ENCODE measurements at places on chromosomes 2 and 18.

DNA sequence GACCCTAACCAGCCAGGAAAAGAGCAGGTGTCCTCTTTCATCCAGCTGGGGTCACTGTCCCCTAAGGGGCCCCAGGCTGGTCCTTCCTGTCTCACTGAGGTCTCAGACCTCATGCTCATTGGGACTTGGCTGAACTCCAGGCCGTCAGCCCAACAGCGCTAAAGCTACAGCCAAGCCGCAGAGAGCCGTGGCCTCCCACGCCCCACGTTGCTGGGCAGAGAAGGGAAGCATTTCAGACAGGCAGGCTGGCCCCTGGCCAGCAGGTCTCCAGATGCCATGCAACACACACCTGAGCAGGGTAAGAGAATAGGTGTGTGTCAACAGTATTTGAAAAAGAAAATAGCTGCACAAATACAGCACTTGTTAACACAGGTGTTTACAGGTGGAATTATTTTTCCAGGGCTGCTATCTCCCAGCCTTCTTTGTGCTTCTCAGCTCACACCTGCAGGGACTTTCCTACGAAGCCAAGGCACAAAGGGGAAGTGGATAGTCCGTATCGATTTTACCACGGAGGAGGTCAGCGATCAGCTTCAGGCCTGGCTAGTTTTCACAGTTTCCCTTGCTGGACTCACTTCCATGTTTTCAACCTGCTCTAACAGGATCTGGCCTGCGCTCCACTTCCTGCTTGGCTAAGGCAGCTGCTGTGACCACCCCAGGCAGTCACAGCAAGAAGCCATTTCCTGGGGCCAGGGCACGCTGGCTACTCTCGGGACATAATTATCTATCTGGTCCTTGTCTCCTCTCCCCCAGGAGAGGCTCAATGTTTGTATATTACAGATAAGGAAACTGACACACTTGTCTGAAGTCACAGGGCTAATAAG lies 156.1 kb upstream of the ID2 start:
- no peak for DNase-seq

- no peak for DNase-seq
Measured at GRCh38 chr2:187138265-187138664, 289.3 kb upstream of the ZSWIM2 start.

GRCh38 chr2:9467687-9468086 lies 6.7 kb upstream of the IAH1 start:
- DNase-seq: no peak

GRCh38 chr2:238380336-238380735 lies 46.4 kb upstream of the ASB1 start:
- no peak for DNase-seq

DNA sequence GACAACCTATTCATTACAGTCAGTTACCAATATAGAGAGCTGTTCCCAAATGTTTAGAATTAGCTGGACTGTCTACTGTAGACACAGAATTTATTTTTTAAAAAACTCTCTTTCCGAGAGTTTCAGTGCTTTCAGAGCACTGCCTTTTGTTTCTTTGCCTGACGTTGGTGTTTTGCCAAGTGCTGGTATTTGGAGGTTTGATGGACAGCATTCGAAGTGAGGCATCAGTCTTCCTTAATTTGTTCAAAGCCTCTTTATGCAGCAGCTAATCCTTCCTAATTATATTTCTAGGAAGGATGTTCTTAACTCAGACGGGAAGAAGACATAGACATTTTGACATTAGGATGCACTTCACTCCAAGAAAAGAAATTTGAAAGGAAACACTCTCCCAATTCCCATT lies 83.2 kb downstream of the LTBP1 start:
- no peak for DNase-seq

DNA sequence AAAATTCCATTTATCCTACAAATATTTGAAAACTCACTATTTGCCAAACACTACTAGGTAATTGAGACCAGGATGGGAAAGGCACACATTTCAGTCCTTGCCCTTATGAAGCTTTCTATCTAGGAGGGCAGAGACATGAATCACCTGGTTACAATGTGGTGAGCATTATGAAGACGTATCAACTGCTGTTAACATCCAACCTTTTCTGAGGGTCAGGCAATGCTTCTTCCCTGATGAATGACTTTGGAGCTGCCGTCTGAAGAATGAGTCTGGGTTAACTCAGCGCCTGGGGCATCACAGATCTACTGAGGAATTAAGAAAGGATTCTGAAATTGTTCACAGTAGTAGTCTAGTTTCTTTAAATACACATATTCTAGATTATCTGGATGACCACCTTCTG lies 62.1 kb upstream of the NOSTRIN start:
- no peak for DNase-seq

All from stimulated activated CD4-positive, alpha-beta T cell treated with anti-CD3 and anti-CD28 coated beads, Interleukin-4, amount 100 ng/mL, for 1 hour (primary cell).